ENCODE measurements at places on chromosomes 2 and 18. TPM values are rescaled to one million over a fixed set of nuclear protein-coding genes. Genes with fewer than 3 reads are reported as not detected.

- no peaks in the 10 kb centered on the region for H3K36me3 ChIP-seq
- no peaks in the 10 kb centered on the region for H3K27me3 ChIP-seq
- H3K4me1 ChIP-seq = peaks cover 22% of the 10 kb centered on the region
- peak overlapping the region; percentile 86 for H3K27ac ChIP-seq
Observed at GRCh38 chr2:187580462-187581124, 26.4 kb upstream of the TFPI start.

DNA sequence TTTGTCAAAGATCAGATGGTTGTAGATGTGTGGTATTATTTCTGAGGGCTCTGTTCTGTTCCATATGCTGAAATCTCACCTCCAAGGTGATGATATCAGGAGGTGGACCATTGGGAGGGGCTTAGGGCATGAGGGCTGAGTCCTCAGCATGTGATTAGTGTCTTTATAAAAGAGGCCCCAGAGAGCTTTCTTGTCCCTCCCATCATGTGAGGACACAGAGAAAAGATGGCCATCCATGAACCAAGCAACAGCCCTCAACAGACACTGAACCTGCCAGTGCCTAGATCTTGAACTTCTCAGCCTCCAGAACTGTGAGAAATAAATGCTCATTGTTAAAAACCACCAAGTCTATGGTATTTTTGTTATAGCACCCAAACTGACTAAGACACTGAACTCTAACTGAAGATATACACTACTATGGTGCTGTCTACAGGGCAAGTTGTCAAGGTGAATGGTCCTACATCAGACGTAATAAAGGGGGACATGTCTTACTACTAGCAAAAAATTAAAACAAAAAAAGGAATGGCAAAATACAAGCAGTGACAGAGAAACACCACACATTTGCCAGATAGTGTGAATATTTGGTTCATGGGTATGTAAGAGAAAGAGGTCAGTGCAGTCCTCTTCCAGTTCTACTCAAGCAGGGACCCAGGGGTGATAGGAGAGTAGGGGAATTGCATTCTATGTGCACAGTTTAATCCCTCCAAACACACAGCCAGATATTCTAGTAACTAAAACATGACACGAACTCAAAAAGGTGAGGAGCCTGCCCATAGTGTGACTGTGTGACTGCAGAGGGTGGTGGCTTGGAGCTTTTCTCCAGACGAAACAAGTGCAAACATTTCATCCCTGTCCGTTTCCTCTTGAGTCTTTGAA is 164.4 kb upstream of the MYCN start:
- DNase-seq = no peak
- H3K27me3 ChIP-seq = peaks cover 6% of the 10 kb centered on the region
- no peak overlapping the region for H3K27ac ChIP-seq
- no peaks in the 10 kb centered on the region for H3K36me3 ChIP-seq
- no peaks in the 10 kb centered on the region for H3K4me1 ChIP-seq

- H3K36me3 ChIP-seq = no peaks in the 10 kb centered on the region
- H3K27ac ChIP-seq = no peak overlapping the region
- H3K4me3 ChIP-seq = no peak overlapping the region
Observed at GRCh38 chr2:177155631-177156030, 57.0 kb upstream of the HNRNPA3 start.

GRCh38 chr18:25701821-25702220 is 349.9 kb upstream of the ZNF521 start:
- no peak overlapping the region for H3K4me3 ChIP-seq
- no peaks in the 10 kb centered on the region for H3K36me3 ChIP-seq
- H3K4me1 ChIP-seq = peaks cover 9% of the 10 kb centered on the region
- H3K27me3 ChIP-seq = no peaks in the 10 kb centered on the region
- no peak overlapping the region for H3K27ac ChIP-seq
- no peak for DNase-seq

DNA sequence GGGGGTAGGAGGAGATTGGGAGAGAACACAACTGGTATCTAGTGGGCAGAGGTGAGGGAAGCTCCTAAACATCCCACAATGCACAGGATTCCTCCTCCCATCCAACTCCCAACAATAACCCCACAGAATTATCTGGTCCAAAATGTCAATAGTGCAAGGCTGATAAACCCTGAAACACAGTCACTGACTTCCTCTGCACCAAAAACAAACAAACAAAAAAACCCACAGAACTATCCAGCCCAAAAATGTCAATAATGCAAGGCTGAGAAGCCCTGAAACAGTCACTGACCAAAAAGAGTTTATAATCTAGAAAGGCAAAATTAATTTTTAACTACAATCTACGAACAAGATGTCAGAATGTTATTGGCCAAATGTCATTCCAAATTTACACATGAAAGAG is 9.8 kb downstream of the TMX3 start:
- H3K27me3 ChIP-seq = no peaks in the 10 kb centered on the region
- DNase-seq = no peak
- peaks cover 14% of the 10 kb centered on the region for H3K4me1 ChIP-seq
- H3K36me3 ChIP-seq = peaks cover 11% of the 10 kb centered on the region
- no peak overlapping the region for H3K4me3 ChIP-seq

DNA sequence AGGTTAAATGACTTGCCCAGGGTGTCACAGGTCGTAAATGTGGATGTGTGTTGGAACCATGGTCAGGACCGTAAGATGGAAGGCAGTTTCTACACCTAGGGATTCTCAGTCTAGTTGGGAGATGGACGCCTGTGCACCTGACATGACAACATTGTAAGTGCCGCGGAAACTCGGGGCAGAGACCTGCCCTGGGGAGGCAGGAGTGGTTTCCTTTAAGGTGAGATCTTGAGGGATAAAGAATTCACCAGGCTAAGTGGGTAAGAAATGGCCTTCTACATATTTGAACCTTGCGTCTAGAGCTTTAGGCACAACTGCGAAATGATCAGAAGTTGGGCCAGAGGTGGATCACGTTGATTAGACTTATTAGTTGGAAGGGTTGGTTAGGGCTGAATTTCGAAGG is 1.6 kb downstream of the DGKD start:
- peaks cover 11% of the 10 kb centered on the region for H3K4me1 ChIP-seq
- H3K27ac ChIP-seq = no peak overlapping the region
- H3K36me3 ChIP-seq = peaks cover 5% of the 10 kb centered on the region
- DNase-seq = no peak

DNA sequence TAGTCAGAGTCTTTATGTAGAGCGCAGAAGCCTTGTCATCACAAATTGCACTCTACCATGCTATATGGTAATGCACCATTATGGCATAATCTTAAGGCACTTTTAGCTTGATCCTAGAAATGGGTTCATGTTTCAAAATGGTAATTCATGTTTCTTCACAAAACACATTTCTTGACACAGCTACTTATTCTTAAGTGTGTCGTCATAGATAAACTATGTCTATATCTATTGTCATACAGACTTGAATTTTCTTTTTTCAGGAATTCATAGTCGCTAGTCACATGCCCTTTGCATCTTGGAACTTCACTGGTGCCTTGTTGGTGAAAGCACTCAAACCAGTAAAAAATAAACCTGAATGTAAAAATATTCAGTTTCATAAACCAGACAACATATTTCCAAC is 1578.2 kb downstream of the LRP1B start:
- no peaks in the 10 kb centered on the region for H3K27me3 ChIP-seq
- DNase-seq = no peak
- H3K4me3 ChIP-seq = no peak overlapping the region
- no peaks in the 10 kb centered on the region for H3K4me1 ChIP-seq
- H3K36me3 ChIP-seq = no peaks in the 10 kb centered on the region

DNA sequence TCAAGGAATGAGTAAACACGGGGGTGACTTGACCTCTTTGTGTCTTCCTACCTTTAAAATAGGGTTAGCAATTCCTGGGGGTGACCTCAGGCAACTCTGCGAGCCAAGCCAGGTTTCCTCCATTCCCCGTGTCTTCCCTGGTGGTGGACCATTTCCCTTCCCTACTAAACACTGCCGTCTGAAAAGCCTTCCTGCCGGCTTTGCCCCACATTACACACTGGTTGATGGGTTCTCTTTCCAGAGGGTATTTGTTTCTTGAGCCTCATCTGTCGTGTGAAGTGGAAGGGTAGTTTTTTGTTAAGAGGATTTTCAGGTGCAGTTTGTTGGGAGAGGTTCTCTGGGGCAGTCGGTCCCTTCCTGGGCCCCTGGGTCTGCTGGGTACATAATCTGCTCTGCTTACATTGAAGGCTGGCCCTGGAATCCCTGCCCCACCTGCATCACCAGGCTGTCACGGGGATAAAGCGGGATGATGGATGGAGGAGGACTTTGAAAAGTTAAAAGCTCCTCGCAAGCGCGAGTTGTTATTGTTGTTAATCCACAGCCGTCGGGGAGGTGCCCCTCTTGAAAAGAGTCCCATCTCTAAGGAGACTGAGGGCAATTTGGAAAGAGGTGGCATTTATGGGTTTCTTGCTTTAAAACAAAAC is 175.4 kb upstream of the SPRED2 start:
- peaks cover 8% of the 10 kb centered on the region for H3K4me1 ChIP-seq
- no peak overlapping the region for H3K4me3 ChIP-seq
- DNase-seq = no peak
- H3K36me3 ChIP-seq = no peaks in the 10 kb centered on the region
- H3K27ac ChIP-seq = no peak overlapping the region

DNA sequence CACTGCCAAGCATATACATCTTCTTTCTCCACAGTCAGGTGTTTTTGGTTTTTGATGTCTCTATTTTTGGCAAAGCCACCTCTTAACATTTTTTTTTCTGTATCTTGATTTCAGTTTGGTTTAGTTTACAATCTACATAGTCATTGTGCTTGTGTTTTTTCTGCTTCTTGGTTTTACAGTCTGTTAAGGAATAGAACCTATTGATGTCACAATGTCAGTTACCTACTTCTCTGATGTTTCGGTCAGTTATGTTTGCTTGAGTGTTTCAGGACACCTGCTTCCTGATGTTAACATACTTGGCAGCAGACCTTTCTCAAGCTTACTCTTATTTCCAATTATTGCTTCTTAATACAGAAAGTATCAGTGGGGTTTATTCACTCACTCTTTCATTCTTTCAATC is 253.3 kb downstream of the SPAG16 start:
- H3K4me3 ChIP-seq = no peak overlapping the region
- no peak overlapping the region for H3K27ac ChIP-seq
- no peak for DNase-seq
- no peaks in the 10 kb centered on the region for H3K36me3 ChIP-seq
- H3K4me1 ChIP-seq = no peaks in the 10 kb centered on the region

- H3K27ac ChIP-seq = no peak overlapping the region
- no peaks in the 10 kb centered on the region for H3K4me1 ChIP-seq
- no peak for DNase-seq
- no peak overlapping the region for H3K4me3 ChIP-seq
- H3K36me3 ChIP-seq = no peaks in the 10 kb centered on the region
Observed at GRCh38 chr2:83705146-83705545, 753.9 kb downstream of the SUCLG1 start.

GRCh38 chr2:25699216-25699615 is 25.8 kb upstream of the DTNB start:
- H3K4me1 ChIP-seq = no peaks in the 10 kb centered on the region
- H3K4me3 ChIP-seq = no peak overlapping the region
- no peaks in the 10 kb centered on the region for H3K27me3 ChIP-seq
- no peak overlapping the region for H3K27ac ChIP-seq

DNA sequence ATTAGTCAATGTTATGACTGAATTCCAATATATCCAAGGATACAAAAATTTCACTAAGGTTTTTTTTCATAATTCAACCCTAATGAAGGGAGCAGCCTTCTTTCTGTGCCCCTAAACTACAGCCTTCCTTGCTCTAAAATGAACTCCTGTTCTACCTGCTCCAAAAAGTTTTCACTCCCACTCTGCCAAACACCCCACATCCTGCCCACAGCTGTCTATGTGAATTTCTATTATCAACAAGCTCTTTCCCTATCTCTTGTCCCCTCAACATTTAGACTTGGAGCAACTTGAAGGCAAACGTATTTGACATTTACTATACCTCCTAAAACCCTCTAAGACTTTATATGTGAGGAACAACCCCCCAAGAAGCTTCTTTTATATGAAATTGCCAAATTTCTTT is 2.5 kb downstream of the STAT4 start:
- no peak overlapping the region for H3K27ac ChIP-seq
- no peaks in the 10 kb centered on the region for H3K36me3 ChIP-seq
- no peaks in the 10 kb centered on the region for H3K27me3 ChIP-seq
- DNase-seq = no peak
- peaks cover 3% of the 10 kb centered on the region for H3K4me1 ChIP-seq

DNA sequence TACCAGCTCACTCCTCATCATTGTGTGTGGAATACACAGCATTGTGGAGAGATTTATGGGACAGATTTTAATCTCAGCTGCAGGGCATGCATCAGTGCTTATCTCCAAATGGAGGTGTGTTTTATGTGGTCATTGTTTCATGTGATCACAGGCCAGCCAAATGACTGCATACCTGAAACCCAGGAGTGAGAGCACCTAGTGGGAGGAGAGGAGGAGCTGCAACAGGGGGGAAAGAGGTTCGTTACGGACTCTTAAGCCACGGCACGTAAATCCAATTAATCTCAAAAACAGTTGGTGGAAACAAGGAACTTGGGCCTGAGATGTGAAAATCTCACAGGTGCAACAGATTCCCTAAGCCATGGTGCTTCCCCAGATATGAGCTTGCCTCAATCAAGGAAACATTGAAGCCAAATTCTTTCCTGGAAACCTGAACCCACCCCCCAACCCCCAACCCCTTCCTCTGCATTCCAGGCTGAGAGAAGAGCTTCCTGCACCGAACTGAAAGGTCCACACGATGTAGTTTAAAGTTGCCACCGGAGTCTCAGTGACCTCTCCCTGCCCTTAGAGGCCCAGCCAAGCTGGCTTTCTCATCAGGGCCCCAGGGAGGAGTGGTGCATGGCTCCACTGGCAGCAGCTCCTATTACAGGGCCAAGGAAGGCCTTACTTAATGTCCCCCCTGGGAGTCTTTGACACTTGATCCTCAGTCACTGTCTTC is 167.4 kb downstream of the C1D start:
- peak; percentile 22 for DNase-seq
- H3K36me3 ChIP-seq = peaks cover 5% of the 10 kb centered on the region
- peaks cover 49% of the 10 kb centered on the region for H3K4me1 ChIP-seq
- H3K27me3 ChIP-seq = no peaks in the 10 kb centered on the region
- H3K4me3 ChIP-seq = no peak overlapping the region

DNA sequence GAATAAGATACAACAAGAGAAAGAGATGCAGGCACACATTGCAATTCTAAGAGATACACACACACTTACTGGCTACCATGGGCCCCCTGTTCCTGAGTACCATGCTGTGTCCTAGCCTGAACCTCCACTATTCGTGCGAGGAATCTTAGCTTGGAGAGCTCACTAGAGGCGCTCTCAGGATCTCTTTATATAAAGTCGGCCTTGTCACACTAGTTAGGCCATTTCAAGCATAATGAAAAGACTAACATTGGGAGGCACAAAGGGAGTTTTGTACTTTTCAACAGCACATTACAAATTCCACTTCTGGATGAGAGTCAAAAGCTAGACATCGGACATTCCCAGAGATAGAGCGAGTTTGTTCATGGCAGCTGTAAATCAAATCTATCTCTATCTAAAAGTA is 365.2 kb downstream of the DSEL start:
- no peak for DNase-seq
- H3K27ac ChIP-seq = no peak overlapping the region
- no peaks in the 10 kb centered on the region for H3K27me3 ChIP-seq
- no peaks in the 10 kb centered on the region for H3K36me3 ChIP-seq
- no peak overlapping the region for H3K4me3 ChIP-seq

GRCh38 chr2:108125581-108125980 is 114.2 kb upstream of the SULT1C3 start:
- no peak for DNase-seq
- no peak overlapping the region for H3K27ac ChIP-seq
- H3K36me3 ChIP-seq = no peaks in the 10 kb centered on the region
- no peaks in the 10 kb centered on the region for H3K4me1 ChIP-seq
- H3K27me3 ChIP-seq = peaks cover 2% of the 10 kb centered on the region

The GCKR gene
- total RNA-seq = 0.59 TPM

The RAPGEF4 gene
- total RNA-seq = 7.5 TPM

The SLC9A4 gene
- 0.08 TPM for total RNA-seq

The IAH1 gene
- total RNA-seq = 37.5 TPM

The TBR1 gene
- total RNA-seq = 0.08 TPM

The RGPD5 gene
- total RNA-seq = 48.9 TPM

The MRO gene
- 0.23 TPM for total RNA-seq

The SRD5A2 gene
- total RNA-seq = 0.64 TPM

The KIF1A gene
- total RNA-seq = 52.2 TPM

Data from endothelial cell (in vitro differentiated cells).